SK-N-SH (cell line): ENCODE measurements at places on chromosomes 13 and 19.

GRCh38 chr19:38290631-38291147 is 13.4 kb upstream of the C19orf33 start:
- DNase-seq: no peak

DNA sequence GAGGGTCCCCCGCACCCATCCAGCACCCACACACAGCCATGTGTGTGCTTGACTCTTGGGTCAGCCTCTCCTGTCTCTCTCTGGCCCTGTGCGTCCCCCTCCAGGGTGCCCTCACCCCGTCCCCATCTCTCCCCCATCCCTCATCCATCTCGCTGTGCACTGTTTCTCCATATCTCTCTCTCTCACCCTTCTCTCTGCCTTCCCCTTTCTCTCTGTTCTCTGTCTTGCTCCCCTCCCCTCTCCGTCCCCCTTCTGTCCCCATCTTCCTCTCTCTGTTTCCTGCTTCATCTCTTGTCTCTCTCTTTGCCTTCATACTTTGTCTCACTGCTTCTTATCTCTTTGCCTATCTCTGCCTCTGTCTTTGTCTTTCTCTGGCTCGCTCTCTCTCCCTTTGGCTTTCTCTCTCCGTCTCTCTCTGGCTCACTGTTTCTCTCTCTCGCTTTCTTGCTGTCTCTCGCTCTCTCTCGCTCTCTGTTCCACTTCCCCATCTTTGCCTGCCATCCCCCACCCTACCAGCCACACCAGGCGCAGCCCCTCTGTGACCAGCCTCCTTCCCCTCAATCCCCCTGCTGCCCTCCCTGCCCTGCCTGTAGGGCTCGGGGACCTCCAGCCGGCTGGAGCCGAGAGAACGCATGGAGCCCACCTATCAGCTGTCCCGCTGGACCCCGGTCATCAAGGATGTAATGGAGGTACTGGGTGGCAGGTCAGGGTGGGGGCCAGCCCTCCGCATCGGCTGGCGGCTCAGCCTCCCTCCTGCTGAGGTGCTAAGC is 8.9 kb downstream of the STXBP2 start:
- DNase-seq: peak; percentile 48

GRCh38 chr13:105050686-105051085 is 1484.8 kb downstream of the EFNB2 start:
- no peak for DNase-seq

DNA sequence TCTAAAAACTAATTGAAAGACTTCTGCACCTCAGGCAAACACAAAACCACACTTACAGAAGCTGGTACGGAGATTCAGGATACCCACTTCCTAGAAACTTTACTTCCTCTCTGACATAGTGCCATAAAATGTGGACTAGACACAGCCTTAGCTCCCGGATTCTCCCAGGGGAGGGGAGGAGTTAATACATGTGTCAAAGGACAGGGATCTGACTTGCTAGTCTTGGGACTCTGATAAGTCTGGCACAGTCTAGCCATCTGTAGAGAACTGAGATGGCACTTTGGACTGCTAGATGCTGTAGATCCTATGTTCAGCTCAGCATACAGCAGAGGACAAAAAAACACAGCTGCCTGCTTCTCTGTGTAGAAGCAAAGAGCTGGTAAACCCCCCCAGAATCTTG is 769.8 kb upstream of the MIR17HG start:
- DNase-seq: no peak

GRCh38 chr13:99665711-99666110 is 164.4 kb downstream of the TM9SF2 start:
- no peak for DNase-seq
